HT1080 (cell line): ENCODE measurements at places on chromosomes 5 and 9. TPM values are rescaled to one million over a fixed set of nuclear protein-coding genes. Genes with fewer than 3 reads are reported as not detected.
A peak's percentile ranks its signal among the peaks of the same experiment; 100 is the strongest.

GRCh38 chr5:145847499-145848497 lies 12.7 kb upstream of the PRELID2 start:
- DNase-seq: peak; percentile 91

- DNase-seq: no peak
These were observed 127.1 kb downstream of the BNC2 start for GRCh38 chr9:16743375-16743774.

DNA sequence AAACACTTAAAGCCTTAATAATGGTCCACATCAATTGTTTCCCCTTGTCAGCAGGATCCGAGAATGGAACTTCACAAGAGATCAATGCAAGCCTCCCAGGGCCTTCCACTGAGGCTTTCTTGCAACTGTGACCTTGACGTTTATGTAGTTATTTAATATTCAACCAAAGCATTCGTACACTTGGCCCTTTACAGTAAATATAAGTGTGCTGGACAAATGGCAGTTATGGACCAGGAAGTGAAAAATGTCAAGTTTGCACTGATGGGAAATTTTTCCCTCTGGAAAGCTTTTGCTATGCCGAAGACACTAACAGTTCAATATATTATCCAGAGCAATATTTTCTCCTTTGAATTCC lies 101.8 kb downstream of the TTLL11 start:
- DNase-seq: no peak

DNA sequence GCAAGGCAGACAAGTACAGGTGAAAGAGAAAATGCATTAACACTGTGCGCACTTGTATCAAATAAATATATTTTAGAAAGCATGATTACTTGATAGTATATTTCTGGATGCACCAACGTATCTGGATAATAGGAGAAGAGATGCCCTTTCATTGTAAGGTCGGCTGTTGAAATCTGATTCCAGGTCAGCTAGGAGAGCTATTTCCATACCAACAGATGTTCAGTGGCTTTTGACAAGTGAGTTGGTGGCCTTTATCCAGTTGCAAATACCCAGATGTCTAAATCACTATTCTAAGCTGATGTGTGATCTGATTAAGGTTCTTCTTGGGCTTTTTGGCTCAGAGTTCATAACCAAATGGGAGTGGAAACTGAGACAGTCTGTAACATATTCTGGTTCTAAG lies 128.2 kb upstream of the TBCA start:
- DNase-seq: no peak

DNA sequence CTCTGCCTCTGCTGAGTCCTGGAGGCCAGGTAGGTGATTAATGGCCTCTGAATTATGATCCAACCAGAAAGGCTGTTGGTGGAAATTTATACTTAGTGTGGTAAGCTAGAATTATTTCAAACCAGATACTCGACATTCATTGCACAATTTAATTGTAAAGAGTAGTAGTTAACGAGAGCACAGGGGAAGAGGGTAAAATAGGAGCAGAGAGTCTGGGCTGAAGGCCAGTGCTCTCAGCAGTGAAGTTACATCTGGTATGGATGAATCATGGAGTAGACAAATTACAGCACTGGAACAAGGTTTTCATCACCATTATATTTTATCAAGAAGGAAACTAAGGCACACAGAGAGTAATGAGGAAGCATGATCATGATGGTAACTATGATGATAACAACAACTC lies 92.5 kb downstream of the TLR4 start:
- DNase-seq: no peak

- no peak for DNase-seq
These were observed 2.4 kb downstream of the FCN1 start for GRCh38 chr9:134915046-134915985.

DNA sequence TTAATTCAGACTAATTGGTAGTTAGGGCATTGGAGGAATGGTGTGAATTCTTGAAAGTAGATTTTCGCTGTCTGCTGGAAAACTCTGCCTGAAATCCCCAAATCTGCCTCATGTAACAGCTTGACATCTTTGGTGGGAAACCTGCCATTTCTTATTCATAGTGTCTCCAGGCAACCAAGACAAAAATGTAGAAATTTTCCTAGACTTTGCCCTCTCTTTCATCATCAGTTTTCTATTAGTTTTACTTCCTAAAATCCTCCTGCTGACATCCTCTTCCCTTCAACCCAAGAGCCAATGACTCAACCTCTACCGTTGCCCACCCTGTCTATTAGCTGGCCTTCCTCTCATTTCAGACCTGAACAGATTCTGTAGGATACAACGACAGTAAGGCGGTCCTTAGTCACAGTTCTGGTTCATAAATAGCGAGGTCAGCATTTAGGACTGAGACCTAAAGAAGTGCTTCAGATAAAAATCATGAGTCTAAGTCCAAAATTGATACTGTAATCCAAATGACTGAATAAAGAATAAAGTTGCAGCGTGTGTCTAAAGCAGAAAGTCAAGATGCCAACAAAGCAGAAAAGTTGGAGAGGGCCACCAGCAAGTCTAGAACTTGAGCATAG lies 133.9 kb downstream of the MUSK start:
- no peak for DNase-seq

GRCh38 chr5:52925001-52925400 lies 64.2 kb upstream of the ITGA2 start:
- no peak for DNase-seq

- DNase-seq: no peak
These were observed 4.6 kb downstream of the CDKN2A start for GRCh38 chr9:21989440-21990189.

DNA sequence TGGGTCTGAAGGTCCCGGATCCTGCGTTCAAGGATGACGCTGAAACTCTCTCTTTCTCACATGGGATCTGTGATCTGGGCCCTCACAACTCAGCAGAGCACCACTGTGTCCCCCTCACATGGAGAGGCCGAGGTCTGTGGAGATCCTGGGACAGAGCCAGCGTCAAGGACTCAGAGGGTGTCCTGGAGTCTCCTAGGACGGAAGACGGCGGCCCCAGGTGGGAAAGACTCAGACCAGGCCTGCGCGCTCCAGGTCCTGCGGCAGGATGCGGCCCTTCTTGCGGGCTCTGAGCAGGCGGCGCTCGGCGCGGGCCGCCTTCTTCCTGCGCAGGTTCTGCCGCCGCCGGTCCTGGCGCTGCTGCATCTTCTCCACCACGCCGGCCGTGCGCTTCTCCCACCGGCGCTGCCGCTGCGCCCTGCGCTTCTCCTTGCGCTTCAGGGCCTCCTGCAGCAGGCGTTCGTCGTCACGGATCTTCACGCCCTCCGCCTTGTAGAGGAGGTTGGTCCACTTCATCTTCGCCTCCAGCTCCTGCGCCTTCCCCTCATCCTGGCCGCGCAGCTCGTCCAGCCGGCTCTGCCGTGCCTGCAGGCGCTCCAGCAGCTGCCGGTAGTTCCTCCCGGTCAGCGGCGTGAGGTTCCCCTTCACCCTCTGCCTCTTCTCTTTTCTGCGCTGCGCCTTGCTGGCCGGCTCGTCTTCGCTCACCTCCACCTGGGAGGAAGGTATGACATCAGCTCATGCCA lies 4.2 kb downstream of the SURF6 start:
- no peak for DNase-seq

DNA sequence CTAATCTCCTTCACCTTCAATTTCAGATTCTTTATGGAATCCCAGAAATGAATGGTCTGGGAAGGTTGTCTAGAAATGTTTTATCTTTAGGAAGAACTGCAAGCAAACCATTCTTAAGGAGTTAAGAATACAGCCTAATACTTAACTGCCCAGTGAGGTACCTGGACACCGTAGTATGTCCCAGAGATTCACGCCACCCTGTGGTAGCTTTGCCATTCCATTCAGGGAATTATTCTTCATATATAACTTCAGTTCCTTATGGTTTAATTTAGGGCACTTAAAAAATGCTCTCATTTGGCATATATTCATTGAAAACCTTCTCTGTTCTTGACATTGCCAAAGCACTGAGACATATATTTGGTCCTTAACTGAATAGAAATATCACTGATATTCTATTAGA lies 49.7 kb downstream of the ACTBL2 start:
- DNase-seq: no peak

Gene LHX6
- total RNA-seq: 0.77 and 1.4 TPM in 2 replicates

Gene SPATA6L
- 0.92 and 1.0 TPM in 2 replicates for total RNA-seq

Gene NCS1
- total RNA-seq: 66.9 and 76.3 TPM in 2 replicates

Gene C9
- not detected in 2 replicates for total RNA-seq

Gene FBP2
- not detected in 2 replicates for total RNA-seq

Gene PCDHGC5
- 0.87 and 1.4 TPM in 2 replicates for total RNA-seq

Gene QRFP
- total RNA-seq: not detected in 2 replicates

Gene CAMK2A
- total RNA-seq: not detected in 2 replicates
